ENCODE measurements at places on chromosomes 1 and 21.

- no peak for DNase-seq
Observed at GRCh38 chr1:116861137-116861536, 48.6 kb upstream of the PTGFRN start.

DNA sequence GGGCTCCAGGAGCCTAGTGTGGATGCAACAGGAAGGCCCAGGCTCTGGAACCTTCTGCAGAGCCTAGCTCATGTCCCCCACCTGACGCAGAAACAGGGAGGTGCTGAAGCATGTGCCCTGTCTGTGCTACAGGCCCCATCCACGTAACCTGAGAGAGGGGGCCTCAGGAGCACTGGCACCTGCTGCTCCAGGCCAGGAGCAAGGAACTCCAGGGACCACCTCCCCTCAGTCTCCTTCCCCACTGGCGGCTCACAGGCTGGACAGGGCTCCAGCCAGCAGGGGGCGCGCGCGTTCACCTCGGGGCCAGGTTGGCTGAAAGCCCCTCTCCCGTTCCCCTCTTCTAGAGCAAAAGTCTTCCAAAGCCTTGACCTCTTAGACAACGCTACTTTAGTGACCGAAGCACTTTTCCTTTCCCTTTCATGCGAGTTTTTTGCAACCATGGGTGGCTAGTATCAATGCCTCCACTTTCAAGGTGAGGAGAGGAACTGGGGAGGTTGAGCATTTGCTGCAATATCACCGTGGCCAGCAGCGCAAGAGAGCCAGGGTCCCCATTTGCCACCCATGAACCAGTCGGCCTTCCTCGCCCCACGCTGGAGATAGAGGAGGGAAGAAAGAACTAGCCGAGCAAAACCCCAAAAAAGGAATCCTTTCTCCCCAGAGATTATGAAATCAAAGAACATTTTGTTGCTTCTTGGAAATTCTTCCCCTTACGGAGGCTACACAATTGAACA, 52.4 kb upstream of the GPR157 start:
- peak; percentile 65 for DNase-seq

GRCh38 chr1:109909561-109909960, 1.1 kb upstream of the CSF1 start:
- no peak for DNase-seq

GRCh38 chr1:34612091-34612827, 142.6 kb upstream of the GJB5 start:
- DNase-seq, result no peak

- no peak for DNase-seq
Observed at GRCh38 chr21:24976238-24976637, 631.0 kb downstream of the MRPL39 start.

DNA sequence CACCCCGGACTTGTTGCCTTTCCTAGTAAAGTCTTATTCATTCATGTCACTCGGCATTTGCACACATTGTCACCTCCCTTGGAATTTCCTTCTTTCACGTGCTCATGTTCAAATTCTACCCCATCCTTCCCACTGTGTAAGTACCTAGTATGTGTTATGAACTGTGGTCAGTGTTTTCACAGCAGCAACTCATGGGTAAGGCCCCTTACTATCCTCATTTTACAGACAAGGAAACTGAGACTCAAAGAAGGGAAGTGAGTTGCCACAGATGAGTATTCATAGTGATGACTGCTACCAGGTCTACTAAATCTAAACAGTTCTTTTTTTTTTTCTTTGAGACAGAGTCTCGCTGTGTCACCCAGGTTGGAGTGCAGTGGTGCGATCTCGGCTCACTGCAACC, 10.5 kb downstream of the CITED4 start:
- DNase-seq, result no peak

GRCh38 chr1:217614200-217614712, 16.6 kb downstream of the GPATCH2 start:
- DNase-seq, result no peak

DNA sequence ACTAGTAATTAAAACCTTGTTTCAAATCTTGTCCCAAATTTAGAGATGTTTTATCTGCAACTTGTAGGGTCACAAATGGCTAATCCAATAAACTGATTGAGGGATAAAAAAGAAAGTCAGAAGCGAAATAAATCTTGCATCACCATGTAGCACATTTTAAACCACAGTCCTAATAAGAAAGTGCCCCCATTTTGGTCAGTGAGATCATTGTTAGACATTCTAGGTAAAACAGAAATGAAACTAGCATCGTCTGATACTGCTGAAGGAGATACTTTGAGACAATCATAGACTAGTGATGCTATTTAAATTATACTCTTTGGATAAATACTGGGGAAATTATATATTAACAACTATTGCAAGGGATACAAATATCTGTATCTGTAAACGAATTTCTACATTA, 247.9 kb downstream of the AMY1C start:
- no peak for DNase-seq

- DNase-seq, result no peak
Observed at GRCh38 chr1:67031121-67031858, 22.7 kb downstream of the SLC35D1 start.

GRCh38 chr1:172905452-172905851, 145.3 kb downstream of the TNFSF18 start:
- DNase-seq, result no peak

DNA sequence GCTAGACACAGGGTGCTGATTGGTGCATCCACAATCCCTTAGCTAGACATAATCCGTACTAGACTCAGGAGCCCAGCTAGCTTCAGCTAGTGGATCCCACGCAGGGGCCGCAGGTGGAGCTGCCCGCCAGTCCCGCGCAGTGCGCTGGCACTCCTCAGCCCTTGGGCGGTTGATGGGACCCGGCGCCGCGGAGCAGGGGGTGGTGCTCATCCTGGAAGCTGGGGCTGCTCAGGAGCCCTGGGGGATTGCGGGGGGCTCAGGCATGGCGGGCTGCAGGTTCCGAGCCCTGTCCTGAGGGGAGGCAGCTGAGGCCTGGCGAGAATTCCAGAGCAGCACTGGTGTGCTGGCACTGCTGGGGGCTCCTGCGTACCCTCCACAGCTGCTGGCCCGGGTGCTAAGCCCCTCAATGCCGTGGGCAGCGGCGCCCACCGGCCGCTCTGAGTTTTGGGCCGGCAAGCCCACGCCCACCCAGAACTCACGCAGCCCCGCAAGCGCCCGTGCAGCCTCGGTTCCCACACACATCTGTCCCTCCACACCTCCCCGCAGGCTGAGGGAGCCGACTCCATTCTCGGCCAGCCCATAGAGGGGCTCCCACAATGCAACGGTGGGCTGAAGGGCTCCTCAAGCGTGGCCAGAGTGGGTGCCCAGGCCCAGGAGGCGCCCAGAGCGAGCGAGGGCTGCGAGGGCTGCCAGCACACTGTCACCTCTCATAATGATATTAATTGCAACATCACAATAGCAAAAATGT, 87.4 kb downstream of the CRB1 start:
- no peak for DNase-seq

DNA sequence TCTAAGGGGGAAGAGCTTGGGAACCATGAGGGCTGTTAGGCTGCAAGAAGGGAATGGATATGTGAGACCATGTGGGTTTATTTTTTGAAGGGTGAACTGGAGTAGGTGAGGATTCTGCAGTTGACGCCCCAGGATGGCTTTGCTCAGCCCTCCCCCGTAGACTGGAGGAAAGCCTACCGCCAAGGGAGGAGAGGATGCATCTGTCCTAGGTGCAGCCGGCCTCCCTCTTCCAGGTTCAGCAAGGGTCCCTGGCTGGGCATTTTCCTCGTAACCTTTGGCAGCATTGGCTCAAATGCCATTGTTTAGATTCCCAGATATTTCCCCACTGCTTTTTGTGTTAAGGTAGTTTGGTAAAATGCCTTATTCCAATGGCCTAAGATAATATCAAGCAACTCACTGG, 16.6 kb downstream of the TFF3 start:
- DNase-seq, result no peak

DNA sequence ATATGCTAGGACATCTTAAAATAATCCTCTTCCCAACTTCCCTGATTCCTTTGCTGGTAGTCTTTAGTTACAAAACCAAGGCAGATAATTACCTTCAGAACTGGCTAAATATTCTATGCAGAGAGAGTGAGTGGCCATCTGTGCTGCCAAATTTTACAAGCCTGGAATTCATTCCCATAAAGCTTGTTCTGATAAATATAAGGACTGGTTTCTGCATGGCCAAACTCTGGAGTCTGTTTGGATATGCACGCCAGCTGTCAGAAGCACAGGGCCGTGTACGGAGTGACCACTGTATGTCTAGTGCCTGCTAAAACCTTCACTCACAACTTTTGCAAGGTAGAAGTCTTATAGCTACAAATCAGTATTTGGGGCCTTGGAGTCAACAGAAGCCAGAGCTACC, 66.5 kb upstream of the RAVER2 start:
- DNase-seq, result no peak

DNA sequence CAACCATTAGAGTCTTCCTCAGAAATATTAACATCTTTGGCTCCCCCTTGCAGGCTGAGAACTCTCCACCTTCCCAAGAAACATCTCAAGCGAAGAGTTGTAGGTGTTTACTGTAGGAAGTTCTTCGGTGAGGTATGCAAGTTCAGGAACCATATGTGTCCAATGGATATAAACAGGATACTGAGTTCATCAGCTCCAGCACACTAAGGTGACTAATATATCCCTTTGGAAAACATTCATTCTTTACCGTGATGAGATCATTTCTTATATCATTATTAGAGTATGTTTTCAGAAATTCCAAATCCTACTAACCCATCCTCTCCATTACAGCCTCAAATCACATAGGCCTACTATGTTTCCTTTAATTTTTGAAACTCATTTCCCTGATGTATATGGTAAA, 37.3 kb upstream of the PRMT6 start:
- no peak for DNase-seq

DNA sequence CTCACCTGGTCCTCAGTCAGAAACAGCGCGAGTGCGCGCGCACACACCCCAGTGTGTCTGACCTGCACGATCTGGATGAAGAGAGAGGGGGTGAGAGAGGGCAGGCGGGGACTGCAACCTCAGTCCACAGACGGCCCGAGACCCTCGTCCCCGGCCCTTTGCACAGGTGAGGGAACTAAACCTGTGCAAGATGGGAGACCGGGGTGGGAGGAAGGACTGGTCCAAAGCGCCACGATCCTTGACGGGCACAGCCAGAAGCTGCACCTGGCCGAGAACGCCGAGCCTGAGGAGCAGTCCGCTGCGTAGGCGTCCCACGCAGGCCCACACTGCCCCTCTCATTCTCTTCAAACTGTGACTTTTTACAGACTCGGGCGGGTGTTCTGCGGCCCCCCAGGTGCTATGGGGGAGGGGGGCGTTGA, 519 bp upstream of the IQCC start:
- no peak for DNase-seq

DNA sequence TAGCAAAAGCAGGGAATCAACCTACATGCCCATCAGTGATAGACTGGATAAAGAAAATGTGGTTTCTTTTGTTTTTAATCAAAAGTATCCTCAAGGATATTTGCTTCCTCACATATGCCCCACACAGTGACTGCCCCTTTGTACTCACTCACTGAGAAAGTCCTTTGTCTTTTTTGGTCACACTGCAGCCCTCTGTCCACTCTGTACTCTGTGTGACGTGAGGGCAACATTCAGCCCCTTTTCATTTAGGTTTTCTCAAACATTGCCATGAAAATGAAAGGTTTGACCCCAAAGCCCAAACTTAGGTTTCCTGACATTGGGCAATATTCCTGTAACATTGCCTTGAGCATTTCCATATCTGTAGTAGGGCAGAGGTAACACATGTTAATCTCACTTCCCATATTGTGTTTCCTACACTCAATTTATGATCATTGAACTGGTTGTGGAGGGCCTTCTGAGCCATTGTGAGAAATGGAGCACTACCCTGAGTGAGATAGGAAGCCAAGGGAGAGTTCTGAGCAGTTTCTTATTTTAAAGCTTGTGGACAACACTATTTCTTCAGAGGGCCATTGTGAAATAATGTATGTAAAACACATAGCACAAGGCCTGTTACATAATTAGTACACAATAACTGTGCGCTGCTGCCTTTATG, 501.9 kb upstream of the C1orf87 start:
- DNase-seq, result no peak

- DNase-seq, result no peak
Observed at GRCh38 chr1:247269133-247269532, 13.3 kb downstream of the VN1R5 start.

GRCh38 chr1:114509596-114510273, 1.3 kb downstream of the TRIM33 start:
- no peak for DNase-seq

GRCh38 chr1:172581779-172582178, 48.8 kb downstream of the SUCO start:
- DNase-seq, result no peak

GRCh38 chr1:21337454-21337927, 47.2 kb upstream of the ECE1 start:
- DNase-seq, result no peak

All from activated CD4-positive, alpha-beta T cell treated with anti-CD3 and anti-CD28 coated beads, Interleukin-2, Interleukin-4, amounts not matched to agents 100 ng/mL and 50 ng/mL, durations not matched to agents 16 hours and 8 hours (primary cell).